IMR-90 (cell line): ENCODE measurements at places on chromosomes 7 and 10. TPM values are rescaled to one million over a fixed set of nuclear protein-coding genes. Genes with fewer than 3 reads are reported as not detected.

DNA sequence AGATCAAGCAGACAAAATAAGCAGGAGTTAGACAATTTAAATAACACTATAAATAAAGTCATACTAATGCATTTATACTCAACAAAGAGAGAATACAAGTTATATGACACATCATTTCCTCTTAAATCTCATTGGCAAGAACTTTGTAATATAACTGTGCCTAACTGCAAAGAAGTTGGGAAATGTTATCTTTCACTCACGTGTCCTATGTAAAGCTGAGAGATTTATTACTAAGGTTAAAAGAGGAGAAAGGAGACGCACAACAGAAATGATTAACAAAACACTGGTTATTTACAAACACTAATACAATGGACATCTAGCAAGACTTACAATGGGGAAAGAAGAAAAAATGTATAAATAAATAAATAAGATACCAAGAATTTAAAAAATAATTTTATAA, 12.7 kb upstream of the TMEM273 start:
- no peaks in the 10 kb centered on the region for H3K36me3 ChIP-seq
- H3K4me3 ChIP-seq = no peak overlapping the region
- DNase-seq = peak; percentile 5
- H3K27me3 ChIP-seq = peaks cover 14% of the 10 kb centered on the region

DNA sequence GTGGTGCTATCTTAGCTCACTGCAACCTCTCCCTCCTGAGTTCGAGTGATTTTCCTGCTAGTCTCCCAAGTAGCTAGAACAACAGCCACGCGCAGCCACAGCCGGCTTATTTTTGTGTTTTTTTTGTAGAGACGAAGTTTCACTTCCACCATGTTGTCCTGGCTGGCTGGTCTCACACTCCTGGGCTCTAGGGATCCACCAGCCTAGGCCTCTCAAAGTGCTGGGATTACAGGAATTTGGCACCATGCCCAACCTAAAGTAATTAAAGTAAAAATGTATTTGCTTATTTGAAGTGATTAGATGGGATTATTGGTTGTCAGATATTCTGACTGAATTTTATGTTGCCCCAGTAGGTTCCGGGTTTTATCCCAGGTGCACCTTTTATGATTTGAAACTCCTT, 22.7 kb downstream of the LUC7L2 start:
- peaks cover 30% of the 10 kb centered on the region for H3K36me3 ChIP-seq
- DNase-seq = no peak
- no peaks in the 10 kb centered on the region for H3K27me3 ChIP-seq
- H3K27ac ChIP-seq = no peak overlapping the region

- H3K4me3 ChIP-seq = no peak overlapping the region
- H3K36me3 ChIP-seq = no peaks in the 10 kb centered on the region
- H3K27me3 ChIP-seq = no peaks in the 10 kb centered on the region
- no peak for DNase-seq
- H3K4me1 ChIP-seq = no peaks in the 10 kb centered on the region
Measured at GRCh38 chr10:117420768-117421167, 45.5 kb upstream of the PDZD8 start.

DNA sequence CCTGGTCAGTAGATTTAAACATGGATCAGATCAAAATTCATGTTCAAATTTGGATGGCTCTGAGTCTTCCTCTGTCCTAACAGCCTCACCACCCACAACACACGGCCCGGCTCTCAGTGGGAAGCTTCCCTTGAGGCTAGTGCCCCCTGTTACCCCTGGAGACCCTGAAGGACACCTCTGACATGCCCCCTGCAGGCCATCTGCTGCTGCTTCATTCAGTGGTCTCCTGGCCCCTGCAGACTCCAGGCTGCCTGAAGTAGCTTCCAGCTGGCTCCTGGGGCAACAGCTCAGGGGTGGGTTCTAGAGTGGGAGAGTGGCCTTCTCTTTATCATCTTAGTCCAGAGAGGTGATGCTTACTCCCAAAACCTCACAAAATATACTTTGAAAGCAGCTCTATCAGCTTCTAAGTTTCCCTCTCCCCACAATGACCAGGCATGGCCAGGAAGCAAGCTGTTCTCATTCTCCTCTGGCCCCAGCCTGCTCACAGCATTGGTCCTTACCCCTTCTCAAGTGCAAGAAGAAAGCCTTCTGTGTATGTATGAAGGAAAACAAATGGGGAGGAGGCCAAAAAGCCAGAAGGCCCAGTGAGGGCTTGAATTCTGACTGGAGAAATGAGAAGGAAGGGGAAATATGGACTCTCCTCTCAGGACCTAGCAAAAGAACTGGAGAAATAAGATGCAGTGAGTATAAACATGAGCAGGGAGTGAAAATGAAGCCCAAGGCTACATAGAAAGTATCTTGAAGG, 189.6 kb upstream of the INHBA start:
- no peak for DNase-seq
- no peaks in the 10 kb centered on the region for H3K36me3 ChIP-seq
- H3K4me1 ChIP-seq = peaks cover 22% of the 10 kb centered on the region
- no peak overlapping the region for H3K27ac ChIP-seq
- no peak overlapping the region for H3K4me3 ChIP-seq

DNA sequence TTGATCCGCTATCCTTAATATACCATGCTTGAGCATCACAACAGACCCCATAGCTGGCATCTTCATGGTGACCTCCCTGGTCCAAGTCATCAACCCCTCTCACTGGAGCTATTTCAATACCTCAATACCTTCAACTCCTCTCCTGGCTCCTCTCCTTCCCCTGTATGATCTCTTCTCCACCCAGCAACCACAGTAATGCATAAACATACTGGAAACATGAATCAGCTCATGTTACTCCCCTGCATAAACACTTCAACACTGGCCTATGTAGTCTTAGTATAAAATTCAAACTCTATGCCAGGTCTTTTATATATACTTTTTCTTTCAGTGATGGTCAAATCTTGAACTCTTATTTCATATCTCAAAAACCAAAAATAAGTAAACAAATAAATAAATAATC, 31.8 kb upstream of the TMEM273 start:
- no peak overlapping the region for H3K4me3 ChIP-seq
- peak; percentile 65 for DNase-seq
- peaks cover 2% of the 10 kb centered on the region; the same call in 1 of the 2 replicates for H3K4me1 ChIP-seq
- peaks cover 23% of the 10 kb centered on the region for H3K27me3 ChIP-seq

GRCh38 chr7:116290740-116291139, 80.4 kb downstream of the TES start:
- no peak overlapping the region for H3K4me3 ChIP-seq
- H3K36me3 ChIP-seq = no peaks in the 10 kb centered on the region
- no peak overlapping the region for H3K27ac ChIP-seq
- DNase-seq = no peak
- peaks cover 2% of the 10 kb centered on the region for H3K4me1 ChIP-seq
- H3K27me3 ChIP-seq = no peaks in the 10 kb centered on the region

- no peaks in the 10 kb centered on the region for H3K36me3 ChIP-seq
- no peaks in the 10 kb centered on the region for H3K4me1 ChIP-seq
- H3K27me3 ChIP-seq = peaks cover 3% of the 10 kb centered on the region; the same call in 1 of the 2 replicates
- no peak for DNase-seq
- no peak overlapping the region for H3K4me3 ChIP-seq
- H3K27ac ChIP-seq = no peak overlapping the region
Measured at GRCh38 chr10:5373307-5373706, 8.5 kb downstream of the UCN3 start.

DNA sequence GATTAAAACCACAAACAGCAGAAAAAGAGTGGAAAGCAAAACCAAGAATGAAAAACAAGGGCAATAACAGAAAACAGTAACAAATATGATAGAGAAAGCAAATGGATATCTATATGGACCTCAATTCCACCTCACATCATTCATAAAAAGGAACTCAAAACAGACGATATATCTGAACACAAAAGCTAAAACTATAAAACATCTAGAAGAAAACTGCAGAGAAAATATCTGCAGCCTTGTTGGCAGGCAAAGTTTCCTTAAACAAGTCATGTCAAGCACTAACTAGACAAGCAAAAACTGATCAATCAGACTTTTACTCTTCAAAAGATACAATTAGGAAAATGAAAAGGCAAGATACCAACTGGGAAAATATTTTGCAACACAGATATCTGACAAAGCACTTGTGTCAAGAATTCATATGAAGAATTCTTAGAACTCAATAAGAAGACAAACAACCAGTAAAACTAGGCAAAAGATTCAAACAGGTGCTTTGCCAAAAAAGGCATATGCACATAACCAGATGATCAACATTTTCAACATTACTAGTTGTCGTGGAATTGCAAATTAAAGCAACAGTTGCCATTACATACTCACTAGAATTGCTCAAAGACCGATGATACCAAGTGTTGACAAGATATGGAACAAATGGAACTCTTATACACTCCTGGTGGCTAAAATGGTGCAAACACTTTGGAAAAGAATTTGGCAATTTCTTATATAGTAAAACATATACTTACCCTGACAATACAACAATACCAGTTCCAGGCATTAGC, 25.9 kb upstream of the ZMIZ1 start:
- peaks cover 16% of the 10 kb centered on the region for H3K27me3 ChIP-seq
- H3K4me1 ChIP-seq = no peaks in the 10 kb centered on the region
- no peaks in the 10 kb centered on the region for H3K36me3 ChIP-seq

GRCh38 chr10:132169766-132170560, 16.8 kb upstream of the DPYSL4 start:
- H3K4me1 ChIP-seq = no peaks in the 10 kb centered on the region
- peaks cover 12% of the 10 kb centered on the region for H3K27me3 ChIP-seq
- no peak overlapping the region for H3K27ac ChIP-seq
- no peak overlapping the region for H3K4me3 ChIP-seq

- peak overlapping the region; percentile 87 for H3K4me3 ChIP-seq
- H3K36me3 ChIP-seq = no peaks in the 10 kb centered on the region
- peak; percentile 37 for DNase-seq
Measured at GRCh38 chr10:11610826-11611247, 613 bp downstream of the USP6NL start.

GRCh38 chr7:141544831-141545230, 6.4 kb upstream of the AGK start:
- no peaks in the 10 kb centered on the region for H3K4me1 ChIP-seq
- no peak for DNase-seq
- no peak overlapping the region for H3K4me3 ChIP-seq
- H3K36me3 ChIP-seq = no peaks in the 10 kb centered on the region
- no peak overlapping the region for H3K27ac ChIP-seq

DNA sequence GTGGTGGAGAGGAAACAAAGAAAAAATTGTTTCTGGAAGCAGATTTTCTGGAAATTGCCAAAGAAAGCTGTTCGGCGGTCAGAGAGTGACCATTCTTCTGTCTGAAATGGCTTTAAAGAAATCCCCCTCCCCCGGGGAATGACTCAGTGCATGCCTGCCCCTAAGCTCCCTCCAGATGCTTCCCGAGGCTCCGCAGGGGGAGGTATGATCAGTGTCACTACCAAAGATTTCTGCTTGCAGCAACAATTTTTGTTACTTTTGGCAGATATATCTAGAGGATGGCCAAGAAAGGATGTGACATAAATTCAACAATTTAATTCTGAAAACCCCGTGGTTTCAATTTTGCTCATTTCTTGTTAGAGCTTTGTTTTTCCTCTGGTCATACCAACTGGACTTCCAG, 163.9 kb downstream of the JCAD start:
- no peak overlapping the region for H3K4me3 ChIP-seq
- peak; percentile 96 for DNase-seq
- H3K27me3 ChIP-seq = peaks cover 7% of the 10 kb centered on the region; the same call in 1 of the 2 replicates
- peaks cover 4% of the 10 kb centered on the region; the same call in 1 of the 2 replicates for H3K4me1 ChIP-seq

DNA sequence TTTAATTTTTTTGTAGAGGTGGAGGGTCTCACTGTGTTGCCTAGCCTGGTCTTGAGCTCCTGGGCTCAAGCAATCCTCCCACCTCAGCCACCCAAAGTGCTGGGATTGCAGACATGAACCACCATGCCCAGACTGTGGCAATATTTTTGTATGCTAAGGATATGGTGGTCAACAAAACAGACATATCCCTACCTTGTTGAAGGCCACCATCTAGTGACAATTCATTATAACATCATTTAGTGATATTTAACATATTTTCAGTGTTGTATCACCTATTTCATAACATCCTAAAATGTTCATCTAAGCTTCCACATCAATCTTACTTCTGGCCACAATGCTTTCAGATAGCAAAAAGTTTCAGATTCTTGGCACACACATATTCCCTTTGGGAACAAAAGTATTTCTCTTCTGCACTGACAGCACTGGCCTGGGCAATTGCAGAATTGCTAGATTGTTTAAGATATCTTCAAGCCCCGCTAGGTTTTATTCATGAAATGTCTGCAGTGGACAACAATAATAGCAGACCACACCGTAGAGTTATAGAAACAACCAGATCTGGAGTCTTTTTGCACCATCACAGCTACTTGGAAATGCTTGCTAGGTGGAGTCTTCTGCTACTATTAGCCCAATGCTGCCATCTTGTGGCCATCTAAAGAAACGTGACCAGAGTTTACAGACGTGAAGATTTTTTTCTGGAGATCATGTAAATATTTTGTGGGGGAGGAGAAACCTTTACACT, 58.4 kb downstream of the DNAJC12 start:
- peaks cover 3% of the 10 kb centered on the region for H3K27me3 ChIP-seq
- H3K4me3 ChIP-seq = no peak overlapping the region
- H3K36me3 ChIP-seq = no peaks in the 10 kb centered on the region
- no peaks in the 10 kb centered on the region for H3K4me1 ChIP-seq
- H3K27ac ChIP-seq = no peak overlapping the region

DNA sequence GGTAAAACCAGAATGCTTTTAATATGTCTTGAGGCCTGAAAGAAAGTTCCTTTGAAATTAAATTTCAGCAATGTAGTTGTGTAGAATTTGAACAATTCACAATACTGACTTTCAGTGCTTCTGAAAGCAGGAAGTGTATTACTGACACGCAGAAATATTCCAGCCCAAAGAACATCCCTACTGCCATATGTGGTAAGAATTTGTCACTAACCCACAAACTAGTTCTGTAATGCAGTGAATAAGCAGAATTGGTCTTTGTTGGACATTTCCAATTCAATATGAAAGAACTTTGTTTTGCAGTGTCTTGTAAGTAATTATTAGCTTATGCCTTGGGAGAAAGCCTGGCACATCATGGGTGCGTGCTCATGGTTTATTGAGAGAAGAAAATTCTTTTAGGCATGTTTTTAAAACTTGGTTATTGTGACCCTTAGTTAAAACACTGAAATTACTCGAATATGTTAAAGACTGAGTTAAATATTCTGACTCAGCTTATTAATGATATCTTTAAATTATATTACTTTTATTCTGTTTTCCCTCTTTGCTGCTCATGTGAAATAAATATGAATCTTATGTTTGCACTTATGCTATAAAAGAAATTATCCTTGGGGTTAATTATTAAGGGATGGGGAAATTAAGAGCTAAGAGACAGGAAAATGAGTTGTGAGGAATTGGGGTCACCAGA, 33.4 kb downstream of the PTPN12 start:
- H3K36me3 ChIP-seq = peaks cover 38% of the 10 kb centered on the region
- no peak overlapping the region for H3K27ac ChIP-seq
- H3K27me3 ChIP-seq = no peaks in the 10 kb centered on the region
- peak; percentile 69 for DNase-seq
- H3K4me1 ChIP-seq = peaks cover 8% of the 10 kb centered on the region

- peaks cover 10% of the 10 kb centered on the region for H3K27me3 ChIP-seq
- H3K36me3 ChIP-seq = no peaks in the 10 kb centered on the region
- H3K4me3 ChIP-seq = no peak overlapping the region
- DNase-seq = no peak
Measured at GRCh38 chr10:27413831-27414348, 90.2 kb upstream of the RAB18 start.

The PKD2L1 gene
- not detected in 2 replicates for total RNA-seq

The DRGX gene
- total RNA-seq = not detected in 2 replicates

The PRPF18 gene
- total RNA-seq = 10.0 and 34.4 TPM in 2 replicates

The ACBD7 gene
- total RNA-seq = 0.54 and 1.1 TPM in 2 replicates

The GHRHR gene
- not detected in 2 replicates for total RNA-seq

The GPR15LG gene
- not detected in 2 replicates for total RNA-seq

The GATA3 gene
- under 0.01 TPM in 1 of 2 replicates, not detected in the other for total RNA-seq
